ENCODE measurements at places on chromosomes 2 and 18. TPM values are rescaled to one million over a fixed set of nuclear protein-coding genes. Genes with fewer than 3 reads are reported as not detected.
A peak's percentile ranks its signal among the peaks of the same experiment; 100 is the strongest.

DNA sequence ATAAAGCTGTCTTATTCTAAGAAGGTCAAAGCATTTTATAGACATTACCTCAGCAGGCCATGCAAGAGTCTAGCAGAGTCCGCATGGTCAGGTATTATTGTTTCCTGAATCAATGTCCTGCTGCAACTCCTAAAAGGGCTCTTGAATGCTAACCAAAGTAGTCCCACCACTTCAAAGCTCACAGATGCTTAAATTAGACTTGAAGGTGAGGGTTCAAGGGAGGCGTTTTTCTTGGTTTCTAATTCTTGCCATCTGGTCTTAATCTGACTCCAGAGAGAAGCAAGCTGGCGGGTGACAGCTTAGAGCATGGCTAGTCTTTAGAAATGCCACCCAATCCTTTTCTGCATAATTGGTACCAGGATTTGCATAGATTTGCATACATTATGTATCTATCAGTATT, 226.3 kb downstream of the MREG start:
- DNase-seq: no peak

- no peak for DNase-seq
Measured at GRCh38 chr2:1405967-1406366, 7.3 kb upstream of the TPO start.

GRCh38 chr2:180056367-180057118, 49.4 kb upstream of the CWC22 start:
- DNase-seq: peak; percentile 17

GRCh38 chr2:1593371-1594122, 150.8 kb downstream of the PXDN start:
- DNase-seq: peak; percentile 78

DNA sequence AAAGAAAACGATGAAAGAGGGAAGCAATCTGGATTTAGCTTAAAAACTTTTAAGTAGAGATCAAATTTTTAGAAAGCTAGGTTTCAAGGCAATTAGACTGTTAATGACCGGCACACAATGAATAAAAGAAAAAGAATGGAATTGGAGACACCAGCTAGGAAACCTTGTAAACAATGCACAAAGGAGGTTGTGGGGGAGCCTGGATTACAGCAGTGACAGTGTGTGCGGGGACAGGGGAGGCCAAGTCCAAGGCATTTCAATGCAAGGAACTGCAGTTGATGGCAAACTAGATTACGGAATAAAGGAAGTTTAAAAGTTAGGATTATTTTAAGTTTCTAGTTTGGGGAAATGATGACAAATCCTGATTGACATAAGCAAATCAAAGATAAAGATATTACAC, 74.5 kb downstream of the DTNB start:
- DNase-seq: no peak

Gene VIT
- total RNA-seq: 1.0 TPM

GRCh38 chr2:43399515-43400264, 173.3 kb upstream of the ZFP36L2 start:
- DNase-seq: peak; percentile 44

DNA sequence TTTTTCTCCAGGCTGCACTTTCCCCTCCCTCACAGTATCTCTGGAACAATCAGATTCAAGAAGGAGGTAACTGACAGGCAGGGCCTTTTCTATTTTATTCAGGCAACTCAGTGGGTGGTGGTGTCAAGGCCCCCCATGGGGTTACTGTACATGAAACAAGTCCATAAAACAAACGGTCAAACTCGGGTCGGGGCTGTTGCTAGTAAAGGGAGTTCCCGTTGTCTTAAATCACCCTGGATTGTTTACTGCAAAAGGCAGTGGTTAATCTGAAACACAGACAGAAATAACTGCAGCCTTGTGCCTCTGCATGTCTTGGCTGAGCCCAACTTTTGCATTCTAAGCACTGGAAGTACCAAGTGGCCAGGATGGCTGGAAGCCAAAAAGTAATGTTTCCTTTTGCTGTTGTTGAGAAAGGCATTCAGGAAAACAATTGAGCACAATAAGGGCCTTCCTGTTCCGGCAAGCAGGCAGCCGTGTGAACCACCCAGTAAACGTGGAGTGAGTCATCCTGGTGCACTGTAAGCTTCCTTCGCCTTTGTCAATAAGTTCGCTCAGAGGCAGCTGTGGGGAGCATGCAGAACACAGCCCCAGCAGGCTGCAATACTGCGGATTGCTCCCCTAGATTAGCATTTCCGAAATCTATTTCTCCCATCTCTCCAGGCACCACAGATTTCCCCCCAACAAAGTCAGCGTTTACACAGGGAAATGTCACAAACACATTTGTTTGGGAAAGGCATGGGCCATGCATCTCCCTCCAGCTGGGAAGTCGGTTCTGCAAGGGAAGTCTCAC, 149.6 kb downstream of the IRS1 start:
- DNase-seq: peak; percentile 100

DNA sequence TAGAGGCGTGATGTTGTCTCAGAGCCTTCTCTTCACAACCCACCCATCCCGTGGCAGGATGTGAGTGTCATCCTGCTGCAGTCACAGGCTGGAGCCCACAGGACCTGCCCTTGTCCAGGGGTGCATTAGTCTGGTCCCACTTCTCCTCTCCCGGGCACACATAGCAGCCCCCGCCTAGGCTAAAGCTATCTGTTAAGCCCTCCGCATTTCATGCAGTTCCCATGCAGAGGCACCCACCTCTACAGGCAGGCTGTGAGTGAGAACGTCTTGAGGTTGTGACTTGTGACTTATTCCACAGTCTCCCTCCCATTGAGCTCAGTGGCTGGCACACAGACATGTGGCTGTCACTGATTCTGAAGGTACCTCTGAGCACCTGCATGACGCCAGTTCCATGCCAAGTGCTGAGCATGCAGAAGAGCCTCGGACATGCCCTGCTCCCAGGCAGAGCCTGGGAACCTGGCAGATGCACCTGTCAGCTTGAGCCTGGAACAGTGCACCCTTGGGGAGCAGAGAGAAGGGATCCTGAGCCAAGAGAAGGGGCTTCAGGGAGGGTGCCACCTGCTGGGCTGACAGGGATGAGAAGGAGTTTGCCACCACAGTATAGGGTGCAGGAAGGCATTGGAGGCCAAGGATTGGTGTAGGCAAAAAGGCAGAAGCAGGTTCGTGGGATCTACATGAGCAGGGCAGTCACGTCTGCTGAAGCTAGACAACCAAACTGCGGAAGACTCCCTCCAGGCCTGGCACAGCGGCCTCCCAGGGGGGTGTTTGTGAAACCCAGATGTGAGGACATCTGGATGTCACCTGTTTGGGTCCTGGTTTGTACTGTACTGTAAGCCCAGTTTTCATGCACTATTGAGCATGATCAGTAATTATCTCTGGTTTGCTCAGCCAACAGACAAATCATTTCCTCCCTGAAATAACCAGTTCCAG, 213.6 kb downstream of the GLI2 start:
- no peak for DNase-seq

Gene ASB18
- total RNA-seq: not detected

DNA sequence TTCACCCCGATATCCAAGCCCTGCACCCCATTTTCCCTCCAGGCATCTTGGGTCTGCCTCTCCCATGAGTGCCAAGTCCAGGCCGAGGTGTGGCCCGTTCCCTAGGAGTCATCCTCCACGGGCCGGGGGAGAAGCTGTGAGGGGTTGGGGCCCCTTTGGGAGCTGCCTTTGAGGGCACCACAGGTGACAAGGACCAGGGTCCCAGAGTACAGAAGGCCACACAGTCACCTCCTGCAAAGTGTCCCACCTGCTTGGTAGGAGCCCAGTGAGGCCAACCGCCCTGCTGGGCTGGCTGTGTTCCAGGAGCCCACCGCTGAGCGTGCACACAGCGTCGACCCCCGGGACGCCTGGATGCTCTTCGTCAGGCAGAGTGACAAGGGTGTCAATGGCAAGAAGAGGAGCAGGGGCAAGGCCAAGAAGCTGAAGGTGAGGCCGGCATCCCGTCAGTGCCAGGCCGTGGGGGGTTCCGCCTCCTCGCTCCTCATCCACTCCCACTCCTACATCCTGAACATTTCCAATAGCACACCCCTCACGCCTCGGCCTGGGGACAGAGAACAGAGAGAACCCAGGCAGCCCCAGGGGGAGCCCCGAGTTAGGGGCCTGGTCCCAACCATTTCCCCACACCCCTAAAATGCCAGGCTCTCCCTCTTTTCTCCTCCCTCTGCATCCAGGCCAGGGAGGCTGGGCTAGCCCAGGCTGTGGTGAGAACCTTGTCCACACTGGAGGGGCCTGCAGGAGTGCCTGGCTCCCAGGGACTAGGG, 2.7 kb downstream of the ERFE start:
- DNase-seq: no peak

Measured in LHCN-M2 (cell line).